Activated T-cell treated with anti-CD3 and anti-CD28 coated beads for 24 hours (primary cell): ENCODE measurements at places on chromosomes 1 and 21.

- no peak for DNase-seq
Measured at GRCh38 chr1:203453016-203453415, 22.6 kb upstream of the PRELP start.

- no peak for DNase-seq
Measured at GRCh38 chr1:157404063-157404501, 148.2 kb downstream of the FCRL5 start.

GRCh38 chr1:101920577-101920976 lies 76.1 kb downstream of the OLFM3 start:
- no peak for DNase-seq

- no peak for DNase-seq
Measured at GRCh38 chr1:114828251-114828650, 26.4 kb upstream of the SYCP1 start.

DNA sequence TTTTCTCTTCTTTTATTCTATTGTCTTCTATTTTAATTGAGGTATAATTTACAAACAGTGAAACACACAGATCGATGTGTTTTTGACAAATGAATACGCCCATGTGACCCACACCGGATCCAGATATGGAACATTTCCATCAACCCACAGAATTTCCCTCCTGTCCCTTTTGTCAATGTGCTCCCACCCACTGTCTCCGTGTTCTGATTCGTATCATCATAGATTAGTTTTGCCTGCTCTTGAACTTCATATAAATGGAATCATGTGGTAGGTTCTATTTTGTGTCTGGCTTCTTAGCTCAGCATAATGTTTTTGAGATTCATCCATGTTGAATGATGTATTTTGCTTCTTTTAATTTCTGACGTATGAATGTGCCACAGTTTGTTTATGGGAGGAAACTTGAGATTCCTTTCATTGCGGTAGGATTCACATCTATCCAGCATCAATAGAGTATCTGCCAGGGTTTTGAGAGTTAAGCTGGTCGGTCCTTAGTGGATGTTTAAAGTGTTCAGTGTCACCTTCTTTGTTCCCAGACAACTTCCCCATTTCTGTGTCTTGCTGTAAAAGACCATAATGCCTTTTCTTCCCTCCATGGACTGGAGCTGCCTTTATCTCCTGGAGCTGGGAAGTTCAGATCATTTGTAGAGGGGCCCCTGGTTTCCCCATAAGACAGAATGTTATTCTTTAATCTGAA lies 14.7 kb downstream of the NAV1 start:
- DNase-seq = no peak

GRCh38 chr1:99069146-99069545 lies 64.5 kb upstream of the PLPPR5 start:
- no peak for DNase-seq

GRCh38 chr1:153991151-153991630 lies 629 bp downstream of the RPS27 start:
- no peak for DNase-seq

DNA sequence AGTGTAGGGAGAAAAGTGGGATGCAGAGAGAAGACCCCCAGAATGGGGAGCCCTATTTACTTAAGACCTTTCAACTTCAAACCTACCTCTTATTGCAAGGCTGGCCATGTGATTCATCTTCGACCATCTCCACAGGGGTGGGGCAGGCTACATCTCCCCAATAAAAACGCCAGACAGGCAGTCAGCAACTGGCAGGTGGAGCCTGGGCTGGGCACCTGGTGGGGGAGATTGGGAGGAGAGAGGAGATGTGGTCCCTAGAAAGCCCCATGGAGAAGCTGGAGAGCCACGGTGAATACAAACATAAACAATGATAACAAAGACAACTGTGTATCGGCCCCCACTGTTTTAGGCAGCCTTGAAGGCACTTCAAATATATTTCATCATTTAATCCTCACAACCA lies 336.7 kb upstream of the PROX1 start:
- DNase-seq = no peak

DNA sequence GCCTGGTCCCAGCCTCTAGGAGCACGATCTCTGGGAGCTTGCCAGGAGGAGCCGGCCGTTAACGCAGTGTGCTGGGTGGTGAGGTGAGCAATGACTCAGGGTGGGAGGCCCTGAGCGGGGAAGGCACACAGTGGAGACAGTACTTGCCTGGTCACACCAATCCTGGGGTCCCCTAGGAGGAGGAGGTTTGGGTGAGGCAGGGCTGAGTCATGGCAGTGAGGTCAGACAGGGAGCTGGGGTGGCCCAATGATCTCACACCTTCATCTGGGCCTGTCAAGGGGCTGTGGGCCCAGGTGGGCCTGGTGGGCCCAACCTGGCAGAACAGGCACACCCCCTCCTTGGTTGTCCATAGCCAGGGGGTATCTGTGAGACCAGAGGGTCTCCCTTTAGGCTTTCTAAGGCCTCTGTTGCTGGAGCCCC lies 8.6 kb upstream of the EDN2 start:
- DNase-seq = no peak
